ENCODE measurements at places on chromosomes 12 and 14.

- DNase-seq, result peak; percentile 46
Observed at GRCh38 chr12:66329941-66330340, 27.6 kb downstream of the HELB start.

DNA sequence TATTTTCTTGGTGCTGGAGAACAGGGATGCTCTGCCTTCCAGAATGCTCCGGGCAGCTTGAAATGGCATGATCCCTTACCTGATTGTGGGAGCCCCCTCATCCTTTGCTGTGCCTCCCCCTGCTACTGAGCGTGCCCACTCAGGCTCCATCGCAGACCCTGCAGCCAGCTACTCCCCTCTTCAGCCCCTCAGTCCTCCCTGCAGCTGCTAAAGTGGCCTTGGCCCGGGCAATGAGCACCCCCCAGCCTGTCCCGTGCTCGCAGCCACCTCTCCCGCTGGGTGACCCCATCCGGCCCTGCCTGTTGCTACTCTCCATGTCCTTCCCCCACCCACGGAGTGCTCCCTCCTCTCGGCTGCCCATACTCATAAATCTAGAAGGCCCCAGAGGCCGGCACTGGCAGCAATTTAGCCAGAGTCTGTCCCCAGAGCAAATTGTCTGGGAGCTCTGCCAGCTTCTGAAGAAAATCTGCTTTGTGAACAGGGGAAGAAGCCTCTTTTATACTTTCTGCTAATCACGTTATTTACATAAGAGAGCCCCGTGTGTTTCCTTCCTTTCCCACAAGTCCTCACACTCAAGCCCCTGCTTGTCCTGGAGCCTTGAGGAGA lies 143.7 kb upstream of the FRMD6 start:
- DNase-seq, result peak; percentile 64

DNA sequence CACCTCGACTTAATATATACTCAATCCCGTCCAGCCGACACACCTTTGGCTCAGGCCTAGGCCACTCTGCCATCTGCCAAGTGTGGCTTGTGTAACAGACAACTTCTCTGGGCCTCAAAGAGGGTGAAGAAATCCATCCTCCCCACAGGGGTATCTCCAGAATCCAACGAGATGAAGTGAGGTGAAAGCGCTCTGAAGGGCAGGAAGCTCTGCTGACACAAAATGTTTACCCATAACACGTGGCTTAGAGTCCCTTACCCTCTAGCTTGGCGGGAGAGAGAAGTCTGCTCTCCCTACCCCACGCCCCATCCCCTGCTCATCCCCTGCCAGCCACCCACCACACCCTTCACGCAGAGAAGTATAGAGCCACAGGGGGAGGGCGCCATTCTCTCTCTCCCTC lies 13.0 kb downstream of the ZBTB39 start:
- no peak for DNase-seq

DNA sequence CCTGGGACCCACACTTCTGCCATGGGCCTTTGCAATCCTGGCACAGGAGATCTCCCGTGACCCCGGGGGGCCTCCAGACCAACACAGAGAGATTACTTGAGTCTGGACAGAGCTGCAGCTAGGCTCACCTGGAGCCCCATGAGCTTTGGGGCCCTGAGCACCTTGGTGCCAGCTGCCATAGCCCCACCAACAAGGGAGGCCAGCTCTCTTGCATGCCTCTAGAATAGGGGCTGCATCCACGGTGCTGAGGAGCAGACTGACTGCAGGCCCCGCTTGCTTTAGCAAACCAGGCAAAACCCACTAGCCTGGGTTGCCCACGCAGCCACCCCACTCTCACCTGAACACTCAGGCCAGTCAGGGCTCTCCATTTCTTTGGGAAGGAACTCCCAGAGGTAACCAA lies 3.7 kb upstream of the OR4N2 start:
- DNase-seq, result no peak

- no peak for DNase-seq
Observed at GRCh38 chr14:63853831-63854293, 1.1 kb downstream of the SYNE2 start.

DNA sequence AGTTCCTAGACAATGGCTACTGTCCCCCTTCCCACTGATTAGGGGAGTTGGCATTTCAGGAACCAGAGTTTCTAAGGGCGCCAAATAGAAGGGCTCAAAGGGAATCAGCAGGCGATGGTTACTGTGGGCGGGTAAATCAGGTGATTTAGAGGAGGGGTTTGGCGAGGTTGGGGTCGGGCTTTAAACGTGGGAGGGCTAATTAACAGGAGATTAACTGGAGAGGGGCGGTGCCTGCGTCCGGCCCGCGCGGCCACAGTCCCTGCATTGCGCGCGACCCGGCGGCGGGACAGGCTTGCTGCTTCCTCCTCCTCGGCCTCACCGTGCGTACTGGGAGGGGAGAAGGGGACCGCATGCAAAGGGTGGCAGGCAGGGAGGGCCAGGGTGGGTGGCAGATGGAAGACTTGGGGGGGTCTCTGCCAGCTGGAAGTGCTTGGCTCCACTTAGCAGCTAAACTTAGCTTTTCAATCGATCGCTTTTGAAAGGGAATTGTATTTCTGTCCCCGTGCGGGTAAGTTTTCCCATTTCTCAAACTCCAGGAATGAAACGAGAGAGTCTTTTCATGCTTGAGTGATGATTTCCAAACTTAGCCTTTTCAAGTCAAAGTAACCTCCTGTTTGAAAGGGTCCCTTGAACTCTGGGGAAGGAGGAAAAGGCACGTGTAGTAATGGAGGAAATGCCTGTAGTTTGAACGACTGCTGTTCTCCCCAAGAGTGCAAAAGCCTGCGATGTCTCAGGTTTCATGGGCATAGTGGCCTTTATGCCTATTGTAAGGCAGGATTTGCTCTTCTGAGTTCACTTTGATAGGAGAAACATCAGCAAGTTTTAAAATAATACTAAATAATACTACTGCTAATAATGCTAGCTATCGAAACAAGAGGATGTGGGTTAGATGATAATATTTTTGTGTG lies at the start of gene MGST1:
TSS of gene MGST1 (plus strand) at position 255 of the 908 bp plus-strand sequence. CDS start 6,608 bp downstream, outside the sequence.
- no peak for DNase-seq

DNA sequence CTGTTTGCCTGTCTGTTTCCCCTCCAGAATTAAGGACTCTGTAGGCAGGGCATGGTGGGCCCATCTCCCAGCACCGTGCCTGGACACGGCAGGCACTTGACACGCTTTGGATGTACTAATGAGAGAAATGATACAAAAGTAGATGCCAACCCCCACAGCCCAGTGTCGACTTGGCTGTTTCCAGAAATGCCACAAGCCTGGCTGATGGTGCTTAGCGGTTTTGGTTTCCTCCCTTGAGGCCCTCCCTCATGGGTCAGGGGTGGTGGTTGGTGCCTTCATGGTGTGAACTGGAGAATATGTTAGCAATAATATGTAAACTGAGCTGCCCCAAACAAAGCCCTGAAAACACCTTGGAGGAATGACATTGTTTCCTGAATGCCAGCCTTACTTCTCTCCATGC lies 55.5 kb upstream of the ESRRB start:
- no peak for DNase-seq

- no peak for DNase-seq
Observed at GRCh38 chr12:79982086-79983062, 47.5 kb upstream of the PPP1R12A start.

DNA sequence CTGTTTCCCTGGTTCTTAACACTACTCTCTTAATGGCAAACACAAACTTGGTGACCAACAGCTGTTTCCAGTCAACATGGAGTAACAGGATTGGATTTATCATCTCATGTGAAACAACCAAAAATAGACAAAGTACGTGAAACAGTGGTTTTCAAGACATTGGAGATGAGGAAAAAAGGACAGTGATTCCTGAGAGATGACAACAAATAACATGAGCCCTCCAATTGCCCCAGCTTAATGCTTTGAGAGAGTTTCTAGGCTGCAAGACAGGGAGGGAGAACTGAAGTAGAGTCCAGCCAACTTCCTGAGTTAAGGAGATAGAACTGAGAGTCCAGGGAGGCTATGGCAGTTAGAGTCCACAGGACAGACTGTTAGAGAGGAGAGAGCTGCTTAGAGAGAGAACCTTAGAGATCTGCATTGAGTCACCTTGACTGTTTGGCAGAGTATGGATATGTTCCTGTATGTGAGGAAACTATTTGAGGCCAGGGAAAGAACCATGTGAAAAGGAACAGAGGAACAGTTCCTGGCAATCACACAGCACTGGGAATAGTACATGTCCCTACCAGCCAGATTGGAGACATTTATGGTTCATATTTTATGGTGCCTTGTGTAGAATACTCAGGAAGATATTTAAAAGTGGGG lies 106.4 kb downstream of the PCNX1 start:
- DNase-seq, result no peak

GRCh38 chr14:105201925-105202513 lies 20.9 kb upstream of the NUDT14 start:
- DNase-seq, result no peak

DNA sequence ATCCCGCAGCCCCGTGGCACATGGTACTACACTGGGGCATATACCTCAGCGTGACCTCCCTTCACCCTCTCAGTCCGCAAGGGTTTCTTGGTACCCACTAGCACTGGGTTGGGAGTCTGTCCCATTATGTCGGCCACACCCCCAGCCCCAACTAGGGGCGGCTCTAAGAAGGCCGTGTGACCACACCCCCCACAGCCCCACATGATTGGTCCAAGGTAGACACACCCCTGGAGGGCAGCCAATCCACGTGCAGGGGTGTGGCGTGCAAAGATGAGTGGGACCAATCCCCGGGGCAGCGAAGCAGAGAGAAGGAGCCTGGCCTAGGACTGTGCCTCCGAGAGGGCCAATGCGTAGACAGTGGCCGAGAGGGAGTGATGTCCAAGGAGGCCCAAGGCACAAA lies 34.6 kb upstream of the BEGAIN start:
- DNase-seq, result no peak

DNA sequence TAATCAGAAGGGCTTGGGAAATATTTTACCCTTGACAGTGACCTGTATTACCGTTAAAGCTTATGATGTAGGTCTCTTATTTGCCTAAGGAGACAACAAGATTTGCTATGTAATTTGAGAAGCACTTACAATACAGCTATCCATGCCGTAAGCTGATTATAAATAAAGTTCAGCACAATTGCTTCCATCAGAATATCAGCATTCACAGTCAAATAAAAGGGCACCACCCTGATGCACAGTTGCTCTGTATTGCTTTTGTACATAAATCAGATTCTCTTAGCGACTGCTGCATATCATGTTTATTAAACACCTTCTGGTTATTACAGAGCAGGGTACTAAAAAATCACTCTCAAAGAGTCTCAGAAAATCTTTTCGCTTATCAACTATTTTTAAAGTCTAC lies 67.3 kb upstream of the VRK1 start:
- no peak for DNase-seq

GRCh38 chr12:125038976-125039625 lies 26.1 kb upstream of the AACS start:
- no peak for DNase-seq

DNA sequence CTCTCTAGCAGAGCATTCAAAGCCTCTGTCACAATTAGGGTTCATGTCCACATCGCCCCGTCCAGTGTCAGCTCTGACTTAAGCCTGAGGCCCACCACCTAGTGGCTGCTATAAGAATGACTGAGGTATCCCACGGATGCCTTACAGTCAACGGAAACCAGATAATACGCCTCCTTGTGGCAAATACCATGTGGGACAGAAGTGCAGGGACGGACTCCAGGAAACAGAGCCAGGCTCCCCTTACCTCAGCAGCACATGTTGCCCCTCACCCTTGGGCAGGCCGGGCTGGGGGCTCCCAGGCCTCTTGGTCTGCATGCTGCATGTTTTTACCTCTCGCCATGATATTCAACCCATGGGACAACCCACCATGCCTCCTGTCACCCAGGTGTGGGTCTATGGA lies 86.3 kb downstream of the VWF start:
- DNase-seq, result peak; percentile 41

- DNase-seq, result no peak
Observed at GRCh38 chr14:37252434-37252833, 54.7 kb downstream of the MIPOL1 start.

GRCh38 chr12:1920436-1920835 lies 2.0 kb upstream of the CACNA2D4 start:
- no peak for DNase-seq

GRCh38 chr14:77278461-77279230 lies 7.6 kb upstream of the NGB start:
- DNase-seq, result no peak

DNA sequence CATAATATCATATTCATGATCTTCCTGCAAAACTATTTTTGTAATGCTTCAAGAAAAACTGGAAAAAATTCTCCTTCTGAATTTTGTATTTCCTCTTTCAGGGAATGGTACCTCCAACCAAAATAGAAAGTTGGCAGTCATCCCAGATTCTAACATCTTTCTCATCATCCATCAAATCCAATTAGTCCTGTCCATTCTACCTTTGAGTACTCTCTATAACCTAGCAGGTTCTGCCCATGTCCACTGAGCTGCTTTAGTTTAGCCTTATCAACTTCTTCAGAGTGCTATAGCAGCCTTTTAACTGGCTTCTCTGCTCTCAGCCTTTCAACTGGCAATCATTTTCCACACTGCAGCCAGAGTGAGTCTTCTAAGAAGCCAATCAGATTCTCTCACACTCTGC lies 236.2 kb downstream of the AKAP6 start:
- no peak for DNase-seq

Measured in stromal cell of bone marrow (primary cell).